ENCODE measurements at places on chromosomes 3 and 15.

GRCh38 chr15:43489191-43489590, 3.8 kb downstream of the TP53BP1 start:
- no peak for DNase-seq

DNA sequence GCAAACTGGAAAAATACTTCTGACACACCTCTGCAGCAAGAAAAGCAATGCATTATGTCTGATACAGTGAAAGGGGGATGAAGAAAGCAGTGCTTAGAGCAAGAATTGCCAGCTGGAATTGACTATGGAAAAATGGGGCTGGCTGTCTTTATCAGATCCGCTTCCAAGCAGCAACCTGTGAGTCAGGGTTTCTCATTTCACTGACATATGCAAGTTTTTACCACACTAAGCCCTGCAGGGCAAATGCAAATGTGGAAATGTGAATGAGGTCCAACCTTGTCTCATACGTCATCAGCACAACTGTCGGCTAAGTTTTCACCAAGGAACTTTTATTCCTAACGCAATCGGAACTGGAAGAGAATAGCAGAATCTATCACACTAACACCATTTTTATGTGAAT, 172.5 kb upstream of the GADL1 start:
- DNase-seq: peak; percentile 66

DNA sequence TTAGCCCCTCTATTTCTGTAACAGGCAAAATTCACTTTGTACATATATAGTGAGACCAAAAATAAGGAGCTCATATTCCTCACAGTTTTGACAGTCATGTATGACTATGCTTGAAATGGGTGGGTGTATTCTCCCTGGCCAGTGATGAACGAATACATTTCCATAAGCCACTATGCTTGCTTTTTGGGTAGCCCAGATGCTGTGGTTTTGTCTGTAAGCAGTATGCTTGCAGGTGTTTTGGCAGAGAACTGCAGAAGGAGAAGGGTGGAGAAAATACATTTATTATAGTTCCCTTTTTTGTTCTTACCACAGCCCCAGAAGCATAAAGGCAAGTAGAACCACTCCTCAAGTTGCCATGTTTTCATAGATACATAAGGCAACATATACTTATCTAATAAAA, 131.2 kb downstream of the RBMS3 start:
- DNase-seq: no peak

GRCh38 chr15:80447077-80447476, 42.9 kb downstream of the ARNT2 start:
- DNase-seq: no peak

GRCh38 chr15:47337106-47337505, 380.2 kb upstream of the SEMA6D start:
- no peak for DNase-seq

DNA sequence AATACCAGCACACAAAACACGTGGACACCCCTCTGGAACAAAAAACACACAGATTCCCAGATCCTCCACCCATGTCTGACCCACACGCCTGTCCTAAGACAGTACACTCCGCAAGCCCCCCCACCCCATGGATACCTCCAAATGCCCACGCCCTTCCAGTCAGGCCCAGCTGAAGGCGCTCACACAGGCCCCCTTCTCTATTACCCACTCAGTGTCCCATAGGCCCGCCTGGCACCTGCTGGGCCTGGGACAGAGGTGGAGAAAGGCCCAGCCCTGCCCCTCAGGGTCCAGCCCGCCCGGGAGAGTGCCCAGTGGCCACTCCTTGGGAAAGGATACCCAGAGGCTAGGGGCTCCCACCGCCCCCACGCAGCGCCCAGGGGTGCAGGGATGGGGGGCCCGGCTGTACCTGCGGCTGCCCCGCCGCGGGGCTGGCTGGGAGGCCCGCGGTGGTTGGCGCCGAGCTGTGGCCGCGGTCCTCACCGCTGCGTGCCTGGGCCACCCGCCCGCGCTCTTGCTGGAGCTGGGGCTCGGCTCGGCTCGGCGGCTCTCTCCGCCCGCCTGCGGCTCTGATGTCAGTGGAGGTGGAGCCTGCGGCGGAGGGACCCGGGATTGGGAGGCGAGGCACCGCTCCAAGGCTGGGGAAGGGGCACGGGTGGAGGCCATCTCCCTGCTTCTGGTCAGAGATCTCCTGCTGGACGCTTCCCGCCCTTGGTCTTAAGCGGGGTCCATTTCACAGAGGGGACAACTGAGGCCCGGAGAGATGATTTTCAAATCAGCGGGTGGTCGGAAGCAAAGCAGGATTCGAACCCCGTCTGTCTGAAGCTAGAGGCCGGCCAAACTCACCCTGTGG, at the start of gene CAMK1:
Gene CAMK1, minus strand, starts transcription at position 522 of the 850 bp plus-strand sequence. CDS start 2,198 bp downstream, outside the sequence.
- DNase-seq: peak; percentile 92

- no peak for DNase-seq
Measured at GRCh38 chr15:27850050-27850449, 249.1 kb downstream of the OCA2 start.

DNA sequence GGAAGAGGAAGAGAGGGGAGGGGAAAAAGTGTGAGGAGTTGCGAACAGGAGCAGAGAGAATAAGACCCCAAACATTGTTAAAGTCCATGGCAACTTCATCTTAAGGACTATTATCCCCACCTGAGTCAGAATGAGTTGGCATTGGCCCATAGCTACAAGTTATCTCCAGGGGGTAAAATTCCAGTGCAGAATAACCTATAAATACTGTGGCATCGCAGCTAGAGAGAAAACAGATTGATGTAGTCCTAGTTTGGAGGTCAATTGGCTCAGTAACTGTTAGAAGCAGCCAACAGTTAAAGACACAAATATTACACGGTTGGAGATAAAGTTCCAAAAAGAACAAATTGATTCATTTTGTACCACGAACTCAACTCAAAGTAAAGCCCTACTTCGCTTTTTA, 313.9 kb upstream of the CCDC54 start:
- no peak for DNase-seq

- no peak for DNase-seq
Measured at GRCh38 chr3:102142379-102143060, 292.3 kb upstream of the ZPLD1 start.

- peak; percentile 59 for DNase-seq
Measured at GRCh38 chr15:71559098-71559497, 251.3 kb upstream of the NR2E3 start.

DNA sequence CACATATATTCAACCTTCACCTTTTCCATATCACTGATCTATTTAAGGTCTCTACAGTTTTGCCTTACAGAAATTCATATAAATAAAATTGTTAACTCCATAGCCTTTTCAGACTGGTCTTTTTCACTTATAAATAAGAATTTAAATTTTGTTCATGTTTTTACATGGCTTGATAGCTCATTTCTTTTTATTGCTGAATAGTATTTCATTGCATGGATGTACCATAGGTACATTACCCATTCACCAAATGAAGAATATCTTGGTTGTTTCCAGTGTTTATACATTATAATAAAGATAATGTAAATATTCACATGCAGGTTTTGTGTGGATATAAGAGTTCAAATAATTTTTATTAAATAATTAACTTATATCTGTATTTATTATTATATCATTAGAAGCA, 1765.0 kb downstream of the OTOL1 start:
- no peak for DNase-seq

- DNase-seq: no peak
Measured at GRCh38 chr3:25457671-25458419, 29.8 kb downstream of the RARB start.

- no peak for DNase-seq
Measured at GRCh38 chr15:74044267-74045110, 37.9 kb downstream of the GOLGA6A start.

- no peak for DNase-seq
Measured at GRCh38 chr3:149310796-149311534, 22.5 kb downstream of the TM4SF18 start.

- DNase-seq: no peak
Measured at GRCh38 chr3:109269577-109270275, 46.6 kb downstream of the DPPA2 start.

- no peak for DNase-seq
Measured at GRCh38 chr3:65279225-65279782, 591.5 kb upstream of the ADAMTS9 start.

GRCh38 chr3:132637590-132637989, 22.0 kb downstream of the ACAD11 start:
- peak; percentile 25 for DNase-seq

All from AG08396 (cell line).